ENCODE measurements at places on chromosomes 2 and 18. TPM values are rescaled to one million over a fixed set of nuclear protein-coding genes. Genes with fewer than 3 reads are reported as not detected.

GRCh38 chr2:99032786-99033185, 96.8 kb upstream of the CRACDL start:
- peaks cover 8% of the 10 kb centered on the region for H3K36me3 ChIP-seq
- DNase-seq, result no peak
- peaks cover 23% of the 10 kb centered on the region for H3K4me1 ChIP-seq
- H3K4me3 ChIP-seq, result no peak overlapping the region
- peaks cover 15% of the 10 kb centered on the region for H3K27me3 ChIP-seq

DNA sequence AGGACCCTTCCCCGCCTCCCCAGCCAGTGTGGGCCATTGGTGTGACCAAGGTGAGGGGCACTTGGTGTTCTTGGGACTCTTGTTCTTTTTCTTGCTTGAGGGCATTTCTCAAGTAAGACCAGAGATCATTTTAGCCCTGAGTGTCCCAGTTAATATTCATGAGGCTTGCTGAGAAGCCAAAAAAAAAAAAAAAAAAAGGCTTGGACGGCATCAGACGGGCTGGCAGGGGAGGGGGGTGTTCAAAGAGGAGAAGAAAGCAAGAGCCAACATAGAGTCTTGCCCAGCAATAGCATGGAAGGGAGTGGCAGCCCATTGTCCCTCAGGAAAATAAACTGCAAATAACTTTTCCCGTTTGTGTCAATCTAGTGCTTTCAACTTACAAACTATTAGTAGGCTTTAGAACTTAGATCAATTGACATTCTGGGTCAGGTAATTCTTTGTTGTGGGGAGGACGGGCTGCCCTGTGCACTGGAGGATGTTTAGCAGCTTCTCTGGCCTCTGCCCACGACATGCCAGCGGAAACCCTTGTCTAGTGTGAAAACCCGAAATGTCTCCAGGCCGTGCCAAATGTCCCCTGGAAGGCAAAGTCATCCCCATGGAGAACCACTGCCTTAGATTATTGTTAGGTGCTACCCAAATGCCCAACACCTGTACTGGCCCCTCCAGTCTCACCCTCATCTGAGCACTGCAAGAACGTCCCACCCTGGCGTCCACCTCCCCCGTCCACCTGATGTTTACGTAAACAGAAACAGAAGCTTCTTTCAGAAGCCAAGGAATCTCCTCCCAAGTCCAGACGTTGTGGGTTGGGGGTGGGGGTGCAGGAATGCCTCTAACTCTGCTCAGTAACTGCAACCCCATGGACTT, 163.4 kb downstream of the BCL2 start:
- no peak for DNase-seq
- peak overlapping the region; percentile 76 for H3K4me3 ChIP-seq
- no peaks in the 10 kb centered on the region for H3K27me3 ChIP-seq
- H3K4me1 ChIP-seq, result peaks cover 98% of the 10 kb centered on the region
- H3K36me3 ChIP-seq, result peaks cover 35% of the 10 kb centered on the region

GRCh38 chr18:26460449-26461091, 87.8 kb downstream of the KCTD1 start:
- H3K27ac ChIP-seq, result peak overlapping the region; percentile 3
- no peak overlapping the region for H3K4me3 ChIP-seq
- H3K36me3 ChIP-seq, result no peaks in the 10 kb centered on the region
- no peaks in the 10 kb centered on the region for H3K27me3 ChIP-seq
- peaks cover 17% of the 10 kb centered on the region for H3K4me1 ChIP-seq
- no peak for DNase-seq

DNA sequence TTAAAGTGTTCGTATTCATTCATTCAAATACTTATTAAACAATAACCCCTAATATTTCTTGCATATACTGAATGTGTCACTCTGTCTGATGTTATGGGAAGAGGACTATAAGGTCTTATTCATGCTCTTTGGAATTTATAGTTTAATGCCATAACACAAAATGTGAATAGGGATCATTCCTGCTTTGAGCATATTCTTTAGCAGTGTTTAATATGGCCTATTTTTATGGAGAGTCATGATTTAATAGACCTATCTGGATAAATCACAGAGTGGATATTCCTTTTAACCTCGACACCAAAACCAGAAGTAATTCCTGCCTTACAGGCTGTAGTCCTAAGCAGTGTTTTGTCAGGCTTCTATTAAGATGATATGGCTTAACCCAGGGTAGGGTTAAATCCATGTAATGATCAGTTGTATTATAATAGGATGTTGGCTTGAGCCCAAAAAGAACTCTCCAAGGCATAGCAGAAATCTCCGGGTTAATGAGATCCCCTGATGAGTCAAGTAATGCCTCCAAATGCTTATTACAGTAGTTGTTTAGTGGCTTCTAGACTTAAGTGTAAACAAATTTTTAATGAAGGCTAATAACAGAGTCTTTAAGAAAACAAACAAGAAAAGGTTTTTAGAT, 54.3 kb downstream of the GULP1 start:
- no peak overlapping the region for H3K27ac ChIP-seq
- no peaks in the 10 kb centered on the region for H3K27me3 ChIP-seq
- H3K36me3 ChIP-seq, result no peaks in the 10 kb centered on the region
- no peaks in the 10 kb centered on the region for H3K4me1 ChIP-seq
- H3K4me3 ChIP-seq, result no peak overlapping the region

Gene EPB41L3
- 0.45 TPM for total RNA-seq

Gene HOXD8
- not detected for total RNA-seq
